ENCODE measurements at places on chromosomes 4 and X.

DNA sequence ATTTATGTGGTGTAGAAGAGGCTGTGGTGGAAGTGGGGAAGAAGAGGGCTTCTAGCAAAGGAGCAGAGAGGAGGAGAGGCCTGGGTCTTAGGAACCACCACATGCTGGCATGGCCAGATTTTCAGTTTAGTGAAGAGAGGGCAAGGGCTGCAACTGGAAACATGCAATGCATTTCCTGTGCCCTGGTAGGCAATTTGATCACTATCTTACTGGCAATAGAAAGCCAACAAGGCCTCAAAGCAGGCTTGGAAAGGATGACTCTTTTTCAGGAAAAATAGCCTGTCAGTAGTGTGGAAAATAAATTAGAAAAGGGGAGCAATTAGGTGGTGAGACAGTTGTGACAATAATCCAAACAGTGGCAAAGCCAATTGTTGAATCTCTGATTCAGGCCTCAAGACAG, 501.9 kb upstream of the ZFP42 start:
- DNase-seq = no peak

DNA sequence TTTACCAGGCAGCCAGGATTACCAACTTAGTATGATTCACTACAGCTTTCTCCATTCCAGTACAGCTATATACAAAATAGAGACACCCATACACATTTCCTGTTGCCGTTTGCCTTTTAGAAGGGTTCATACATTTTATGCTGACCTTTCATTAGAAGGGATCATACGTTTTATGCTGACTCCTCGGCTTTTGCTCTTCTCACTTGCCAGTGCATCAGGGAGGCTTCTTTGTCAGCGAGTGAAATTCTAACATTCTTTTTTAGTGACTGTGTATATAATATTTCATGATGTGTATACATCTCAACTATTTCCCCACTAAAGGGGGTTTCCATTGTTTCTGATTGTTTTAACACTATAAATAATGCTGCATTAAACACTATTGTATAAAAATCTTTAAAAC, 552.6 kb downstream of the TRIML1 start:
- DNase-seq = no peak

GRCh38 chr4:169268951-169269760, 1.6 kb downstream of the SH3RF1 start:
- peak; percentile 27 for DNase-seq

GRCh38 chr4:19195696-19196095, 1056.0 kb upstream of the SLIT2 start:
- DNase-seq = no peak

DNA sequence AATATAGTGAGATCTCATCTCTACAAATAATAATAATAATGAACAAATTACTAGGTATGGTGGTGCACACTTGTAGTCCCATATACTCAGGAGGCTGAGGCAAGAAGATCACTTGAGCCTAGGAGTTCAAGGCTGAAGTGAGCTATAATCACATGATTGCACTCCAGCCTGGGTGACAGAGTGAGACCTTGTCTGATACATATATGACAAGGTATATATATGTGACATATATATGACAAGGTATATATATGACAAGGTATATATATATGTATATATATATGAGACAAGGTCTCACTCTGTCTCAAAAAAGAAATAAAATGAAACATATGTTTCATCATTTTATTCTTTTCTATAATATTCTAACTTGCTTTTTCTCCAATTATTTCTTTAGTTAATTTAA, 278.1 kb upstream of the TET2 start:
- DNase-seq = no peak

DNA sequence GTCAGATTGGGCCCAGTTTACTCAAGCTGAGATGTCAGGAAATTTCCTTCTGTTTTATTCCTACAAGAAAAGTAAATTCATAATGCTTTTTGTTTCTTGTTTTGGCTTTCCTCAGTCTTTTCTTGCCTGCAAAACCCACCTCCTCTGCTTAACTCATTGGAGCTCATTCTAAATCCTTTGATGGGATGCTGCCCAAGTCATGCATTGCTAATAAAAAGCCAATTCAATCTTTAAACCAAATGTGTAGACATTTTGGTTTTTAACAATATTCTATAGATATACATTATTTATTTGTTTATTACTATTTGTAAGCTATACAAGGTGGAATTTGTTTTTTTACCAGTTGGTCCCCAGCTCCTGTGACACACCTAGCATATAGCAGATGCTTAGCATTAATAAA, 13.2 kb upstream of the PDE5A start:
- no peak for DNase-seq

- DNase-seq = no peak
Measured at GRCh38 chr4:185532293-185532692, 3.0 kb downstream of the PDLIM3 start.

GRCh38 chr4:3341760-3342159, 48.9 kb downstream of the RGS12 start:
- DNase-seq = no peak

GRCh38 chr4:104971462-104971861, 175.2 kb upstream of the TET2 start:
- no peak for DNase-seq

GRCh38 chr4:105978684-105979296, 83.5 kb downstream of the NPNT start:
- DNase-seq = peak; percentile 23

DNA sequence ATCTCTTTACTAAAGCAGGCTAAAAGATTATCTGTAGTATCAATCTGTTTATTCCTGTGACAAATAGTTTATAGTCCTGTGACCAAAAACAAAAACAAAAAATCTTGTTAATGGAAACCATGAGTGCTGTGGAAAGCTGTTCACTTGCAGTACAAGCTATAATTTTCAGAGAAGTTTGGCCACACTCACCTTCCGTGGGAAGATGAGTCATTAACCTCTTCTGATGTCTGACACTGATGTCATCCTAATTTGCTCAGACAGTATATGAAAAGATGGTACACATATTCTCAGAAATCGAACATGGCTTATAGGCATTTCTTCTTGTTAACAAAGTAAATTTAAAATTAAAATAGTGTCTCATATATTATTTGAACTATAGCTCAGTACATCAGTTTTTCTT, 19.9 kb upstream of the ENPP6 start:
- no peak for DNase-seq

GRCh38 chrX:153708415-153708814, 15.8 kb downstream of the BCAP31 start:
- DNase-seq = peak; percentile 75

DNA sequence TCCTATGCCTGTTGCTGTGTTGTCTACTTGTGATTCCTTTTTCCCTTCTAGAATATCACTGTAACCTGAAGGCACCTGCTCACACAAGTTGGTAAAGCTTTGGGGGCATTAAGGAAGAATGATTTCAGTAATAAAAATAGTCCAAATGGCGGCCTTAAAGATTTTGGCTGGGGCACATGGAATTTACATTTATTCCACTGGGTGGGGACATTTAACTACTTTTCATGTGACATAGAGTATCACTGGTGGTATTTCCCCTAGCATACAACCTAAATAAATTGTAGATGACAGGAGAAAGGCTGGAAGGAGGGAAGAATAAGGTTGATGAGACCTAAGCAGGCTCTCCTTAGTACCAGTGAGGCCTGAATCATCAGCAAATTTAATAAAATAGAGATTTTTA, 121.8 kb upstream of the EDA2R start:
- DNase-seq = no peak

- peak; percentile 42 for DNase-seq
Measured at GRCh38 chr4:138199568-138200235, 42.4 kb downstream of the SLC7A11 start.

GRCh38 chr4:158814207-158814606, 45.4 kb downstream of the FNIP2 start:
- no peak for DNase-seq

DNA sequence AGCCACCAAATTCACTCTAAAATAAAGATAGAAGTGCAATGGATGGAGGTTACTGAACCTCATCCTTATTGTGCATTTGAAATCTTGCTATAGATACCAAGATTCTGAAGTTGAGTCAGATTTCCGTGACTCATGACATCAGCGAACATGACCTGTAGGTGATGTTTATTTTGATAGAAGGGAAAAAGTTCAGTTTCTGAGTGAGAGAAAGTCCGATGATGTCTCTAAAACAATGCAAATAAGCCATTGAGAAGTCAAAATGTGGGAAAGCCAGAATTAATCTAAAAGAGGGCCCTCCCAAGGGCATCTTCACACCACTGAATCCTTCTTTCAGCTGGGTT, 20.0 kb downstream of the PHOX2B start:
- no peak for DNase-seq

- DNase-seq = no peak
Measured at GRCh38 chr4:123363729-123364128, 32.9 kb upstream of the SPRY1 start.

DNA sequence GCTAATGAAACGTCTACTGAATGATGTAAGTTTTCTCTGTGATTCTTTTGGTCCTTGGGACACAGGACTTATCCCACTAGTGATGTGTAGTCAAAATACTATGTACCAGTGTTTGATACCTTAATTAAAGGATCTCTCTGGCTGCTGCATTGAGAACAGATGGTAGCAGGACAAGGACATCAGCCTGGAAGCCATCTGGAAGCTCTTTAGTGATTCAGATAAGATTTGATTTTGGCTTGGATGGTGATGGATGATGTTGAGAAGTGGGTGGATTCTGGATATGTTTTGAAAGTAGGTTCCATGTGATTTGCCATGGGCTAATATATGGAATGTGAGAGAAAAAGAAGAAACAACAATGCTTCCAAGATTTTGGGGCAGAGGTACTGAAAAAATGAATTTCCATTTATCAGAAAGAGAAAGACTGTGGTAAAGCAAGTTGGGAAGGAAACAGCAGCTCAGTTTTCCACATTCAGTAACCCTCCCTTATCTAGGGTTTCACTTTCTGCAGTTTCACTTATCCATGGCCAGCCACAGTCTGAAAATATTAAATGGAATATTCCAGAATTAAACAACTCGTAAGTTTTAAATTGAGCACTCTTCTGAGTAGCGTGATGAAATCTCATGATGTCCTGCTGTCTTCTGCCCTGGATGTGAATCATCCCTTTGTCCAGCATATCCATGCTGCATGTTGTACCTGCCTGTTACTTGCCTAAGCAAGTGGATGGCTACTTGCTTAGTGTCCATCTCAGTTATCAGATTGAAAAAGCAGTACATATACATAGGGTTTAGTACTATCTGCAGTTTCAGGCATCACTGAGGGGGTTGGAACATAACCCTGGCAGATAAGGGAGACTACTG, 15.6 kb downstream of the CD38 start:
- DNase-seq = no peak

GRCh38 chr4:103307453-103308247, 109.5 kb upstream of the CENPE start:
- peak; percentile 51 for DNase-seq

- DNase-seq = peak; percentile 71
Measured at GRCh38 chr4:25702848-25703247, 47.2 kb downstream of the SLC34A2 start.

DNA sequence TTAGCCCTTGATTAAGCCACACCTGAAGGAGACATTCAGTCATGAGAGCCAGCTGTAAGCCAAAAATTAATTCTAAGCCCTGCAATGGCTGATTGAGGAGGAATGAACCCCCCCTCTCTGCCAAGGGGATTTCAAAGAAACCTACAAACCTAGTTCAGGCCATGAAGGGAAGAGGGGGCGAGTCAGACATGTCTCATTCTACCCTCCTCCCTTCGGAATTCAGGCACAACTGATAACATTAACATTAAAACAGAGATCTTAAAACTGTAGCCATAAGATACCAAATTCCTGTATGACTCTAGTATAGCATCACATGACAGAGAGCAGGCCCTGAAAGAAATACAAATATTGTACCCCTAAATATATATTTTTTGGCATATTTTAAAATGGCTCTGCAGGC, 40.4 kb upstream of the AFAP1 start:
- DNase-seq = no peak

- no peak for DNase-seq
Measured at GRCh38 chr4:152939621-152940020, 3.5 kb downstream of the FHDC1 start.

GRCh38 chrX:150651906-150652305, 41.3 kb upstream of the MTMR1 start:
- no peak for DNase-seq

GRCh38 chr4:119729835-119730670, 101.4 kb upstream of the PDE5A start:
- DNase-seq = no peak

DNA sequence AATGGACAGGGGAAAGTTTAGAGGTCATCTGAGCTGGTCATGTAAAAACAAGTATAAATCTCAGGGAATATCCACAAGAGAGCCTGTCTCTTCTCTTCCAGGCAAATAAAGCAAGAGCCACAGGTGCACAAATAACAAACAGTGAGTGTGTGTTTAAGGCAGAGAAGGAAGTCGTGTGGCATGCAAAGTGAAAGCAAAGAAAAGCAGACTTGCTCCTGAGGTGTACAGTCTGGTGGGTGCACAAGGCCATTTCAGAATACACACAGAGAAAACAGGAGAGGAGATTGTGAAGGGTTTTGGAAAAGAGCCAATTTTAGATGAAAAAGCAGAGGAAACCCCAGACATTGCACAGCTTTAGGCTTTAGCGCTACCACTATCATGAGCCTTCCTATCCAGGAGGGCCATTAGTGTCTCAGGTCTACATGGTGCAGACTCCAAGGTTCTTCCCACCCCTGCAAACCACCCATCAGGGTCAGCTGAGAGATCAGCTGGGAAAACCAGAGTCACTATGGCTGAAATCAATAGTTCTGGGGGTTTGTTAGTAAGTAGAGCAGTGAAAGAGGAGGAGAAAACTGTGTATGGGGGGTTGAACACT, 355.8 kb downstream of the KLHL4 start:
- no peak for DNase-seq

DNA sequence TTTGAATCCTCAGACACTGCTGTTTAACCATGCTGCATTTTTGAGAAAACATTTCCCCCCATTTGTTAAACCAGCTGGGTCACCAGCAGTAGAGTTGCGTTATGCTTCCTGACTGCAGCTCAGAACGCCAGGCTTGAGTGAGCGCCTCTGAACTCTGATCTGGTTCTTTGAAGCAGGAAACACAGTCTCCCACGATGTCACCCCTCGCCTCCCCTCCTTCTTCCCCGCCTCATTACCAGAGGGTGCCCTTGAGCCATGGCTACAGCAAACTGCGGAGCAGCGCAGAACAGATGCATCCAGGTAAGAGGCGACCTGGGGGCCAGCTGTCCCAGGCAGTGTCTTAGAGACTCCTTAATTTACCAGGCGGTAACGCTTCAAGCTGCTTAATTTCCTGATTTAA, 78.4 kb downstream of the REPS2 start:
- DNase-seq = peak; percentile 74

DNA sequence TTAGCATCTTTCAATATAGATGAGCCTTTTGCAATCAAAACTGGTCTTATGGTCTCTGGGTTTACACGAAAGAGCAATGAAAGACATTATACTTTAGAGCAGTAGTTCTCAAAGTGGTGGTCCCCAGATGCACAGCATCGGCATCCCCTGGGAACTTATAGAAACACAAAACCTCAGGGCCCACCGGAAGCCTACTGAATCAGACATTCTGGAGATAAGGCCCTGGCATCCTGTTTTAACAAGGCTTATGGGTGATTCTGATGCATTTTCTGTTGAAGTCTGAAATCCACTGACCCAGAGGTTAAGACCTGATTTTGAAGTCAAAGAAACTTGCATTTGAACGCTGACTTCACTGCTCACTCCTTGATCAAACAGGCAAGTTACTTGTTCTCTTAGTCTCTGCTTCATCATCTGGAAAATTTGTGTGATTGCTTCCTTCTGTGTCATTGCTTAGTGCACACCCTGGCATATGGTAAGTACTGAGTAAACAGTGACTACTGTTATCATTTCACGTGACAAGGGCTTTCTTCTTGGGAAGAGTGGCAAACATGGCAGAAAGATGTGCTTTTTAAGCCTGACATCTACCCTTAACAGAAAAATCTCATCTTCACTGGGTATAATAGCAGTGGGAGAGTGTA, 14.5 kb downstream of the CHRNA9 start:
- no peak for DNase-seq
